ENCODE measurements at places on chromosomes 1 and 21. TPM values are rescaled to one million over a fixed set of nuclear protein-coding genes. Genes with fewer than 3 reads are reported as not detected.

Gene NUF2
- total RNA-seq, result 28.7 TPM

Gene PADI2
- total RNA-seq, result 1.3 TPM

Gene VSIG8
- not detected for total RNA-seq

Gene SKI
- 23.4 TPM for total RNA-seq

Gene HLX
- total RNA-seq, result 5.1 TPM

Gene S100A12
- not detected for total RNA-seq

Gene PPCS
- 32.0 TPM for total RNA-seq

Gene TCHHL1
- total RNA-seq, result not detected

Gene LY9
- total RNA-seq, result not detected

Gene FMO2
- total RNA-seq, result not detected

Gene SORT1
- total RNA-seq, result 3.4 TPM

Gene CLCC1
- total RNA-seq, result 17.0 TPM

Gene AKNAD1
- 0.74 TPM for total RNA-seq

All from A549 treated with CpdA at 1 μM for 4 hours (cell line).